ENCODE measurements at places on chromosomes 16 and 17. TPM values are rescaled to one million over a fixed set of nuclear protein-coding genes. Genes with fewer than 3 reads are reported as not detected.

DUS2 gene
- total RNA-seq: 28.4 TPM

EVPLL gene
- total RNA-seq: not detected

CCL23 gene
- not detected for total RNA-seq

DNA sequence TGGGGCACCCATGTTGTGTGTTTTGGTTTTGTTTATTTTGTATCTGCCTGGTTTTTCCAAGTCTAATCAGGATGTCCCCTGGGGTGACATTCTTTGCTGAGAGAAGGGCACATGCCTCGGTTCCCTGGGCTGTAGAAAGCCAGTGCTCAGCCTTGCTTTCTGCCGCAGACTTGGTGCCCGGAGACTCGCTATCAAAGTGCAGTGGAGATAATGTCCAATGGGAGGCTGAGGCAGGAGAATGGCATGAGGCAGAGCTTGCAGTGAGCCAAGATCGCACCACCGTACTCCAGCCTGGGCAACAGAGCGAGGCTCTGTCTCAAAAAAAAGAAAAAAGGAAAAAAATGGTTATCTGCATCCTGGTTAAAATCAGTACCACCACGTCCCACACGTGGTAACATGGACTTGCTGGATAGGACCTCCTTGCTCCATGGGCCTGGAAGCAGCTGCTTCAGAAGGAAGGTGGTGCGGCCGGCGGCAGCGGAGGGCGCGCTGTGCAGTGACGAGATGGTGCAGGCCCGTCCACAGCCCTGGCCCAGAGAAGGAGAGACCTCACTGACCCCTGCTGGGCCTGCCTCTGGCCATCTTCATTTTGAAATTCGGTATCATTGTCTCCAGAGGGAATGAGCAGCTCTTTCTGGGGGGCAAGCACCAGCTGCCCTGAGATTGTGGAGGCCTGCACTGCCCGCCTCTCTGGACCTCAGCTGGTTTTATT, 19.3 kb upstream of the IL17C start:
- H3K4me1 ChIP-seq: peaks cover 9% of the 10 kb centered on the region
- H3K36me3 ChIP-seq: no peaks in the 10 kb centered on the region
- no peak for DNase-seq

DNA sequence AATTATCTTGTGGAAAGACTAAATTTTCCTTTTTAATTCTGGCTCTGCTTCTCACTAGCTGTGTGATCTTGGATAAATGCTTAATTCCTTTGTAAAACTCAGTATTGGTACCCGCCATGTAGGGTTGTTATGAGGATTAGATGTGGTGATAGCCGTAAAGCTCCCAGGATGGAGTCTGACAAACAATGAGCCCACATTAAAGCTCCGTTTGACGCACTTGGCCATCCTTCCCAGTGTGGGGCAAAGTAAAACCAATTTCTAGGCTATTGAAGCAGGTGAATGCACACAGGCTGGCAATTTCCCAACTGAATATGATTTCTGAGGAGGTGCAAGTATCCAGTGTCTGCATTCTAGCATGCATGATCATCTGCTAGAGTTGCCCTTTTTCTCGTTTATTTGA, 123.6 kb downstream of the MRTFB start:
- no peak for DNase-seq
- H3K36me3 ChIP-seq: peaks cover 10% of the 10 kb centered on the region
- no peak overlapping the region for H3K27ac ChIP-seq
- H3K4me1 ChIP-seq: peaks cover 45% of the 10 kb centered on the region
- no peaks in the 10 kb centered on the region for H3K27me3 ChIP-seq
- H3K4me3 ChIP-seq: no peak overlapping the region

DNA sequence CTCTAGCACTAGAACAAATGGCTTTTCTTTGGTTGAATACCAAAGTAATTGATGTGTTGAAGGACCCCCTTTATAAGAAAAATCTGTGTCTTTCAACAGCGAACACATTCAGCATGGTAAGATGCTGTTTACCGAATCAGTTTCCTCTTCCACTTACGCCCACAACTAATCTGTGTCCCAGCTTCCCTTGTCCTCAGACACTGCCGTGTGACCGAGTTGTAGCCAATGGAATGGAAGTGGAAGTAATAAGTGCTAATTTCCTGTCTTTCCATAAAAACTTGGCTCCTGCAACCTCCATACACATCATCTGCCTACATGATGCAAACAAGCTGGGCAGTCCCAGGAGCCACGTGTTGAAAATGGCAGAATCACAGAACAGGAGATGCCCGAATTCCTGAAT, 10.4 kb downstream of the CDIPT start:
- H3K27ac ChIP-seq: no peak overlapping the region
- H3K27me3 ChIP-seq: no peaks in the 10 kb centered on the region
- H3K4me3 ChIP-seq: no peak overlapping the region
- H3K36me3 ChIP-seq: no peaks in the 10 kb centered on the region
- H3K4me1 ChIP-seq: no peaks in the 10 kb centered on the region

- H3K27me3 ChIP-seq: no peaks in the 10 kb centered on the region
- no peak overlapping the region for H3K4me3 ChIP-seq
- no peak for DNase-seq
- no peaks in the 10 kb centered on the region for H3K36me3 ChIP-seq
These were observed 56.7 kb downstream of the PLXDC1 start for GRCh38 chr17:39094607-39095308.

GRCh38 chr17:64057701-64058263, 37.3 kb upstream of the ICAM2 start:
- H3K36me3 ChIP-seq: peaks cover 6% of the 10 kb centered on the region
- H3K4me3 ChIP-seq: no peak overlapping the region
- no peaks in the 10 kb centered on the region for H3K27me3 ChIP-seq
- no peak overlapping the region for H3K27ac ChIP-seq

DNA sequence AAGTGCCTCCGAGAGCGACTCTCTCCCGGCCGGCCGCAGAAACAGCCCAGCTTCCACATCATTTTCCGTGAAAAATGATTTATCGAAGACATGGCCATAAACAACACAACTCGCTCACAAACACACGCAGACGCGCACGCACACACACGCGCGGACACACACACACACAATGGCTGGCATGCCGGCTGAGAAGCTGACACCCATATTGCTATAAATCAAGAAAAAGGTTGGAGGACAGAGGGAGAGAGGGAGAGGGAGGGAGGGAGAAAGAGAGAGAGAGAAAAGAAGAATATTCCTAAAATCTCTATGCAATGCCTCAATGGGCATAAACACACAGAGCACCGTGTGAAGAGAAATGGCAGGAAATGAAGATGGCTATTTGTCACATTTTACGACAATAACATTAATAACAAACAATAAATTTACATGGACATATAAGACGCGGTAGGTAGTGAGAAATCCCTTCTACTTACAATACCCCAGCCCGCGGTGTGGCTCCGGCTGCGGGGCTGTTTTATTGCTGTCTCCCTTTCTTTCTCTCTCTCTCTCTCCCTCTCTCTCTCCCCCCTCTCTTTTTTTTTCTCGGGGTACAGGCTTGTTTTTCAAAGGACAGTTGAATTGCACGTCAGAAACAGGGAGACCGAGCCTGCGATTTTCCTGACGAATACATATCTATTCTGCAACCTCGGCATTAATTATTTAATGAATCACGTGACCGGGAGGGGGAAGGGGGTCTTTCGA, 9.5 kb downstream of the HOXB4 start:
- H3K4me1 ChIP-seq: peaks cover 17% of the 10 kb centered on the region
- H3K36me3 ChIP-seq: no peaks in the 10 kb centered on the region
- DNase-seq: no peak
- peaks cover 3% of the 10 kb centered on the region for H3K27me3 ChIP-seq
- no peak overlapping the region for H3K4me3 ChIP-seq
- no peak overlapping the region for H3K27ac ChIP-seq

- H3K4me1 ChIP-seq: peaks cover 62% of the 10 kb centered on the region
- H3K27ac ChIP-seq: no peak overlapping the region
- peaks cover 3% of the 10 kb centered on the region for H3K36me3 ChIP-seq
- peaks cover 55% of the 10 kb centered on the region for H3K27me3 ChIP-seq
These were observed 156.5 kb downstream of the FOXL1 start for GRCh38 chr16:86734543-86735460.

- DNase-seq: peak; percentile 26
- H3K4me1 ChIP-seq: peaks cover 17% of the 10 kb centered on the region
- H3K27ac ChIP-seq: no peak within 1 kb of the TSS
- peak within 1 kb of the TSS; percentile 92 for H3K4me3 ChIP-seq
These were observed at the start of gene MYO1D for GRCh38 chr17:32876417-32877163. MYO1D (minus strand) TSS chr17:32877124; CDS start chr17:32876872, 252 bp downstream.

DNA sequence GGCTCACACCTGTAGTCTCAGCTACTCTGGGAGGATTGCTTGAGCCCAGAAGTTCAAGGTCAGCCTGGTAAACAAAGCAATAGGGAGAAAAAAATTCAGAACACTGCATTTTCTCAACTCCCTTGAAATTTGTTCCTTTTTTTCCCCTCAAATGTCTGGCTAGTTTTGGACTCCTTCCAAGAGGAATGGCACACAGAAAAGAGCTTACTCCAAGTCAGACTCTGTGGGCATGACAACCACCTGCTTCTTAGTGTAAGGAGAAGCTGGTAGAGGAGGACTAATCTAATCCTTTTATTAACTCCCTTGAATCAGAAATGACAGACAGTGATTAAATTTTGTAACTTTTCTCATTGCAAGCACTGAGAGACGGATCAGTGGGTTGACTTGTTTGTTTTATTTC, 27.9 kb upstream of the HYDIN start:
- no peak for DNase-seq
- H3K4me1 ChIP-seq: peaks cover 25% of the 10 kb centered on the region
- no peak overlapping the region for H3K4me3 ChIP-seq
- H3K27ac ChIP-seq: no peak overlapping the region

DNA sequence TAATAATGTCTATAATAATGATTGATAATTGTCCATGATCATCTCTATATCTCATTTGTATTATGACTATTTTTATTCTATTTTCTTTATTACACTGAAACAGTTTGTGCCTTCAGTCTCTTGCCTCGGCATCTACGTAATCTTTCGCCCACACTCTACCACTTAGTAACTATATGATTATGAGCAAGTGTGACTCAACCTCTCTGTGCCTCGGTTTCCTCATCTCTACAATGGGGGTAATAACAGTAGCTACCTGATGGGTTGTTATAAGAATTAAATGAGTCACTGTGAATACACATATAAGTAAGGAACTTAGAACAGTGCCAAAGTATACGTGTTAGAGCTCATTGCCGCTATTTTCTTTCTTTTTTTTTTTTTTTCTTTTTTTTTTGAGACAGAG, 3.7 kb upstream of the SLC16A11 start:
- no peaks in the 10 kb centered on the region for H3K36me3 ChIP-seq
- H3K27me3 ChIP-seq: peaks cover 70% of the 10 kb centered on the region
- no peak overlapping the region for H3K27ac ChIP-seq
- peaks cover 31% of the 10 kb centered on the region for H3K4me1 ChIP-seq
- no peak overlapping the region for H3K4me3 ChIP-seq
